Keratinocyte (primary cell): ENCODE measurements at places on chromosomes 2 and 18.

DNA sequence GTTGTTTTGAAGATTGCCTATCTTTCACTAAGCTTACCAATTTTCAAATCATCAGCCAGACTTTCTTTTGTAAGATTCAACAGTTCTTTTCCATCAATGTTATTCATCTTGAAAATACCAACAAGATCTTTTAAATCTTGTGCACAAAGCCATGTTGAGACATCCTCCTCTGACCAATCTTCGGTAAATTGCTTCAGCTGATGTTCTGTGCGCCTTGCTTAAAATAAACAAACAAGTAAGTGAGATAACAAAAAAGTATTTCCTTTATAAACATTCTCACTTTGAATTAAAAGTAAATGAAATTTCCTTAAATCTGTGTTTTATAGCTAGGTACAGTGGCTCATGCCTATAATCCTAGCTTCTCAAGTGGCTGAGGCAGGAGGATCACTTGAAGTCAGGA lies 30.3 kb downstream of the WDSUB1 start:
- DNase-seq, result no peak

DNA sequence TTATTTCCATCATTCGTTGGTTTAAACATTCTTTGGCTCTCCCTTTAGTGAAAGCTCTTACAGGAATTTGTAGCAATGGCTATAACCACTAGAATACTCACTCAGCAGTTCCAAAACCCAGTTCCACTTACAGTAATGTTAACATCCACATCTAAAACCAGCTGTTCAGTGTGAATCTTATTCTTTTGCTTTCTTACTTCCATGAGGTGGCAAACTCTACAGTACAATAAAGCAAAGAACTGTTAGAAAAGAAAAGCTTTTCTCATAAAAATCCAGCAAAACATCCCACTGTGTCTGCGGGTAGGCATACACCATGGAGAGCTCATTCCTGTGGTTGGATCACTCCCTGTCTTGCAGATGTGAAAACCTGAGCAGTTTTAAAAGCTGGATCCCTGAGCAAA lies 147.1 kb downstream of the ARHGAP28 start:
- DNase-seq, result no peak

GRCh38 chr2:172048508-172049503 lies 36.5 kb upstream of the DLX1 start:
- no peak for DNase-seq

GRCh38 chr2:207434899-207435465 lies 94.8 kb upstream of the CREB1 start:
- no peak for DNase-seq

DNA sequence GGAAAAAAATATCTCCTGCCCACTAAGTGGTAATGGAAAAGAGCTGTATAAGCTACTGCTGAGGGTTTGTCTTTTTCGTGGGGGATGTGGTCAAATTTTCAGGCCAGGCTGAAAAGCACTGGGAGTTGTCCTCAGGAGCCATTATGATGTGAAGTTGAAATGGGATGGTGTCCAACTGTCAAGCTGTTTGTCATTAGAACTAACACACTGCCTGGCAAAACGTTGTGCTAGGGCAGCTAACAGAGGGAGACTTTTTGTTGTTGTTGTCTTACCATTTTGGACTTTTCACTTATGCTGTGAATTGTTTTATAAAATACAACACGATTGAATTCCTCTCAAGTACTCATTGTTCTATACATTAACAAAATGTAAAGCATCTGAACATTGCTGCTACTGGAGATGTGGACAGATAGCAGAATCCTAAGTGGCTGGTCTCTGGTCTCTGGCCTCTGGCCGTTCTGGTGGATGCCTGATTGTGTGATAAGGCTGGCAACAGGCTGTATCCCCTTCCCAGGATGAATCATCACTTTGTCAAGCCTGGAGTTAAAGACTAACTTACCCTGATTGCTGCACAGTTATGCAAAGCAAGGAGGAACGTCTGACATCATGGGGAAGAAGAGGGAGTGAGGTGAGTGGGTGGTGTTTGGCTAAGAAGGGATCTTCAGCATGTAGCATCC lies 2.3 kb downstream of the MYO1B start:
- peak; percentile 71 for DNase-seq

DNA sequence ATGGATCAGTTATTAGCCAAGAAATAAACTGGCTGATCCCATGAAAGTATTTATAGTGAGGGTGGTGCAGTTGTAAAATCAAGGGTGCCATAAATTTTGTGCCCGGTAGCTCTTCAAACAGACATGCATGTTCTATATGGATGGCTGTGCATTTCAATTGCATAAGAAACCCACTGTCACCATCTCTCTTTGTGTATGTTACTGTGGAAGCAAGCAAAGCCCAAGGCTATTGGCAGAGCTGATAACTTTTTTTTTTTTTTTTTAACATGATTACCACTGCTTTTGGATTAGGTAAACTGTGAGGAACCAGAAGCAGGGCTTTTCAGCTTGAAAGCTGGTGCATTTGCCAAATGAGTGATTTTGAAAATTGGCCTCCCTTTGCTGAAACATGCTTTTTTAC lies 332.6 kb downstream of the SOX11 start:
- DNase-seq, result no peak

DNA sequence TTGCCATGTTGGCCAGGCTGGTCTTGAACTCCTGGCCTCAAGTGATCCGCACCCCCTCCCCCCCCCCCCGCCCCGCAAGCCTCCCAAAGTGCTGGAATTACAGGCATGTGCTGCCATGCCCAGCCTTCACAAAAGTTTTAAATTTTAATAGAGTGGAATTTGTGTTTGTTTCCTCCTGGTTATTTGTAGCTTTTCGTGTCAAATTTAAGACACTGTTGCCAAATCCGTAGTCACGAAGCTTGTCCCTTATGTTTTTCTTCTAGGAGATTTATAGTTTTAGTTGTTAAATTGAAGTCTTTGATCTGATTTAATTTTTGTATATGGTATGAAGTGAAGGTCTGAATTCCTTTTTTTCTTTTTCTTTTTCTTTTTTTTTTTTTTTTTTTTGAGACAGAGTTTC lies 14.7 kb downstream of the ZNF236 start:
- DNase-seq, result no peak

GRCh38 chr2:109736177-109736827 lies 57.8 kb upstream of the RGPD5 start:
- DNase-seq, result no peak

DNA sequence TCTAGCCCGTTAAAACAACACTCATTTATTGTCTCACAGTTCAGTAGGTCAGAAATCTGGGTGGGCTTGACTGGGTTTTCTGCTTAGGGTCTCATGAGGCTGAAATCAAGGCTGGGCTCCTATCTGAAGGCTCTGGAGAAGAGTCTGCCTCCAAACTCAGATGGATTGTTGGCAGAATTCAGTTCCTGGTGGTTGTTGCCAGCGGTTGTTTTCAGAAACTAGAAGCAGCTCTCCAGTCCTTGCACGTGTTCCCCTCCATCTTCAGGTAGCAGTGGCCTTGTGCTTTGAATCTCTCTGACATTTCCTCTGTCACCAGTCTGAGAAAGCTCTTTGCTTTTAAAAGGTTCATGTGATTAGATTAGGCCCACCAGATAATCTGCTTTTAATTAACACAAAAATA lies 20.1 kb upstream of the FN1 start:
- DNase-seq, result no peak

- DNase-seq, result no peak
Measured at GRCh38 chr18:40423291-40423690, 1531.7 kb upstream of the PIK3C3 start.

GRCh38 chr2:72483346-72483745 lies 335.7 kb upstream of the CYP26B1 start:
- no peak for DNase-seq

DNA sequence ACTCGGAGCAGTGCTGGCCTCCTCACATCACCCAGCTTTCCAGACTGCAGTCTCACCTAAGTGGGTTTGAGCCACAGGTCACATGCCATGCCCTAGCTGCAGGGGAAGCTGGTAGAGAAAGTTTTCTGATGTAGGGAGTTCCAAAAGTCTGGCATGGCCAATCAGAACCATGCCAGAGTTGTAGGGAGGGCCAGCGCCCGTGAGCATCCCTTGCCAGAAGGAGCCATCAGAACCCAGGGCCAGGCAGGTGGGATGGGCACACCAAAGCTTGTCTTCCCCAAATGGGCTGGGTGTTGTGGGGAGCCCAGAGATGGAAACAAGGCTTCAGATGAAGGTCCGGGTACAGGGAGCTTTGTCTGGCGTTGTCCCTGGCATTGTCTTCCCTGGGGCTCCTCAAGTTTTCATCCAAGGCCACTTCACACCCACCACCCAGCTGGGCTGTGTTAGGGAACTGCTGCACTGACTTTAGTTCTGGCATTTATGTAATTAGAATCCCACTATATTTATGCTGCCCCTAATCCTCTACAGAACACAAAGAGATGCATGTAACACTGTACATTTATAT lies 247.9 kb downstream of the KLHL29 start:
- no peak for DNase-seq

- DNase-seq, result no peak
Measured at GRCh38 chr2:219218217-219218731, 484 bp downstream of the ABCB6 start.

DNA sequence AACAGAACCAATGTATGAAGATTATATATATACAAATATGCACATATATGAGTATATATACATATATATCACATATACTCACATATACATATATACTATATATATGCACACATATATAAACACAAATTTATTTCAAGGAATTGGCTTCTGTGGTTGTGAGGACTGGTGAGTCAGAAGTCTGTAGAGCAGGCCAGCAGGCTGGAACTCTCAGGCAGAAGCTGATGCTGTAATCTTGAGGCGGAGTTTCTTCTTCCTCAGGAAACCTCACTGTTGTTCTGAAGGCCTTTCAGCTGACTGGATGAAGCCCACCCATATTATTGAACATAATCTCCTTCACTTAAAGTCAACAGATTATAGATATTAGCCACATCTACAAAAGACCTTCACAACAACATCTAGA lies 143.9 kb upstream of the CREB1 start:
- no peak for DNase-seq

DNA sequence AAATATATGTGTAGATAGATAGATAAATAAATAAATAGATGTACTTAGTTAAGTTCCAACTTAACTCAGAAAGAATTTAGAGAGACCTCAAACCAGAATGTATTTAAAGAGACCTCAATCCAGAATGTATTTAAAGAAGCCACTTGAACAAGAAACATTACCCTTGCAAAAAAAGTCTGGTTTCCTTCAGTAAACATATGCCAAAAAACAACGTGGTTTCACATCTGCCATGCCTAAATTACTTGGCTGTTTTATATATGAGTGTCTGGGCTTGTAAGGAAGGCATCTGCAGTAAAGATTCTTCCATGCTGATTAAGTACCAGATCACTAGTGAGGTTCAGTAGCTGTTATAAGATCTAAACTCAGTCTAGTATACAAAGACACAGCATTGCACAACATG lies 29.1 kb upstream of the RPE start:
- no peak for DNase-seq

DNA sequence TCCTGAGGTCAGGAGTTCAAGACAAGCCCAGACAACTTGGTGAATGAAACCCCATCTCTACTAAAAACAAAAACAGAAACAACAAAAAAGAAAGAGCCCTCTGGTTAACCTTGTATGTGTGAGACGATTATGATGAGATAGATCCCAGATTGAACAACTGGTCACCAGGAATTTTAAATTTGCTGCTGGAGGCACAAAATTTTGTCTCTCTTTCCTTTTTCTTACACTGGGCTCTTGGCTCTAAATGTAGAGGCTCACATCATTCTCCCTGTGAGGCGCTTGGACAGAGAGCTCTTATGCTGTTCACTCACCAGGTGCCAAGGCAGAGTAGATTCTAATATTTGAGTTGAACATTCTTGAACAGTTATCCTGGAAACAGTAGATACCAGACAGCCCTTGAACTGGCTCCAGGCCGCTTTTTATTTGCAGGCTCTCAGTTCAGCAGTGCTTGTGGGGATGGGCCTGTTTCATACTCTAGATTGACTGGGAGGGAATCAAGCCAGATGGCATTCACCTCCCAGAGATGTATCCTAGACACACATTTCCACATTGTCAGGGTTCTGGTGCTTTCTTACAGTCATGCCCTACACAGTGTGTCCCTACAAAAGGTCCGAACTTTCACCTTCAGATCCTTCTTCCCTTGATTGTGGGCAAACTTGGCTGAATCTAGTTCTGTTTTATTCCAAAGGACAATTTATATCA lies 1159.6 kb downstream of the RPIA start:
- DNase-seq, result no peak

GRCh38 chr2:191670076-191670475 lies 7.9 kb upstream of the NABP1 start:
- no peak for DNase-seq

DNA sequence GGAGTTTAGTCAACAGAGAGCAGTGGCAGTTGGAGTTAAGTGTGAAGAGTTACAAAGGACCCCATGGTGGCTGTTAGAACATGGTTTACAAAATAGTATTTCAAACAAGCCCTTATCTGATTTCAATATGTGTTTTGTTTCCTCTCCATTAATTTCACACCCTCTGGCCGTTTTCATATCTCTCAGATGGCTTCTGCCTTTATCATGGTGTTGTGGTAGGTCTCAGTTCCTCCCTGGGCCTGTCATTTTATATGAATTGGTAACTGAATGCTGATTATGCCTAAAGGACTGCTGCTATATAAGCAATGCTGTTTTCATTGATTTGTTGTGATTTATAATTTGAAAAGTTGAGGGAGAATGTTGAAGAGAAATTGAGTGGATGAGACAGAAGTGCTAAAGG lies 686.7 kb downstream of the NYAP2 start:
- no peak for DNase-seq

DNA sequence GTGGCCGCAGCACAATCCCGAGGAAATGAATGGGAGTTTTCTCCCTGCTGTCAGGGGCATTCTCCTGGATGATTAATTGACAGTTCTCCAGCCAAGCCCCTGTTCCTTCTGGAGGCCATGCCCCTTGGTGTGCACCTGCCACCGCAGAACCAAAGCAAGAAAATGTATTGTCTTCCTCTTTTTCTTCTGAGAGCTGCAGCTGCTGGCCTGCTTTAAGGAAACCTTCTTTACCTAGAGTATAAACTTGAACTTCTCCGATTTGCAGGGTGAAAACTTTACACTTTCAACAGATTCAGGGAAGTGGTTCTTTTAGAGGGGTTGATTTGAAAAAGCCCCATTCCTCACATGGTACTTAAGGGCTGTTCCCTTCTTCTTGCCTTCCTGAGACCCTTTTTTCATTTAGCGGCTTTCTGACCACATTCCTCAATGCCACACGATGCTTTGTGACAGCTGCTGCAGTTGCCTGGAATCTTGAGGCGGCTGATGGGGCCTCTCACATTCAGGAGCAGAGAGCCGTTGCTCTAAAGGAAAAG lies 402.8 kb downstream of the TXNL1 start:
- no peak for DNase-seq

GRCh38 chr2:141911485-141912066 lies 219.2 kb downstream of the LRP1B start:
- DNase-seq, result no peak

DNA sequence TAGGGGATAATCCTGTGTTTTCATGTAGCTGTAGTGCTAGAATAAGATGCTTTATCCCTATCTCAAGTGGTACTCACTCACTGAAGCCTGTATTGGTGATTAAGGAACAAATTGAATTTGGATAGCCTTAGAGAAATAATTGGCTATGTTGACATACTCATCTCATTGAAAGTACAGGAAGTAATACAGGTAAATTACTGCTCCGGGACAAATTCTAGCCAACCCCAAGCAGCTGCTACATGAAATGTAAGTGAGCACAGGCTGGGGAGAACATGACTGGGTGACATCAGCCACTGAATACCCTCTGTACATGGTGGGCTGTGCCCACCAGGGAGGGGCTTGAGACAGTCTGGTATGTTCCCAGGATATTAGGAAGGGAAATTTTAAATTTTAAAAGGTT lies 188.4 kb upstream of the RASGRP3 start:
- DNase-seq, result no peak

- DNase-seq, result no peak
Measured at GRCh38 chr18:23181547-23181946, 46.3 kb downstream of the CABLES1 start.
